ENCODE measurements at places on chromosomes 11 and 22. TPM values are rescaled to one million over a fixed set of nuclear protein-coding genes. Genes with fewer than 3 reads are reported as not detected.

Gene GSTT2B
- 1.5 TPM for total RNA-seq

Gene HTR3B
- 1.7 TPM for total RNA-seq

Gene DEPDC7
- total RNA-seq: 33.3 TPM

- no peak for DNase-seq
Observed at GRCh38 chr11:34213366-34213765, 107.9 kb downstream of the NAT10 start.

DNA sequence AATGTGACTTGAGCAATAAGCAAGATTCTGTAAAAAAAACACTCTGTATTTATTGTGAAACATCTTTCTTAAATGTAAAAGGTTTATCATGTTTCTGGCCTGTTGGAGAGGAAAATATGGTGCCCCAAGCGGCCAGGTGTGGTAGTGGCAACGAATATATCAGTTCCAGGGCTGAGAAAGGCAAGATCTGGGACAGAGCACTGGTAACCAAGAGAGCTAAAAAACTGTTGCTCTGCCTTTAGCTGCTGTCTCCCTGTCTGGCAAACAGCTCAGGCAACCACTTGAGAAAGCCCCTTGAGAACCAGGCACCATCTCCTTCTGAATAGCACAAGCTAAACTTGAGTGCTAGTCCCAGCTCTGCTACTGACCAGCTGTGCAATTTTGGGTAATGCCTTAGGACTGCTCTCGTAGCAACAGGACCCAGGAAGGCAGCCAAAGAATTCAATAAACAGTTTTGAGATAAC is 129.9 kb downstream of the KCNC1 start:
- no peak for DNase-seq

DNA sequence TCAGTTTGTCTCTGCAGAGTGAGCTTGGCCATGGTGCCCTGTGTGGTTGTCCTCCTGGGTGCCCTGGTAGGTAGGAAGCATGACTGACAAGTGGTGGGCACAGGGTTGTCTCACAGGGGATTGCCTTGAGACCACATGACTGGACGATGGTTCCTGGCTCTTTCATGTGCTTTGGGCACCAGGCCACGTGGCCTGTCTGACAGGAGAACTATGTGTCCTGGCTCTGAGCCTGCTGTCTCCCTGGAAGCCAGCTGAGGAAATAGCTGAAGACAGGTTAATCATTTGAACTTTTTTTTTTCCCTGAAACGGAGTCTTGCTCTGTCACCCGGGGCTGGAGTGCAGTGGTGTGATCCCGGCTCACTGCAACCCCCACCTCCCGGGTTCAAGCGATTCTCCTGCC is 93.2 kb downstream of the LDLRAD3 start:
- DNase-seq: no peak

GRCh38 chr11:44310463-44311272 is 729 bp upstream of the ALX4 start:
- no peak for DNase-seq

DNA sequence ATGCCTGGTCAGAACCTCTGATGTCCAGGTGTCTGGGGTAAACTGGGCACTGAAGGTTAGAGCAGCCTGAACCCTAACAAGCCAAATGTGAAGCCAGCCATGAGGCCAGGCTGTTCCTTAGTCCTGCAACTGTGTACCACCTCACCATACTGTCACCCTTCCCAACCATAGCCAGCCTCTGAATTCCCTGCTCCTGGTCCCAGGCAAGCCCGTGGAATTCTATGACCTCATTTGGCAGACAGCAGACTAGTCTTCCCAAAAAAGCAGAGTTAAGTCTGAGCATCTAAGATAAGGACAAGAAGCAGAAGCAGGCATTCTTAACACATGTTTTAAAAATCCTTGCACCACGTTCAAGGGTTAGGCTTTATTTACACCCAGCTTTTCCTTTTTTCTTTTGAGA is 134.8 kb downstream of the C11orf58 start:
- no peak for DNase-seq

GRCh38 chr22:37658133-37659065 is at the start of gene PDXP:
Gene PDXP (plus strand): TSS chr22:37658723. CDS start chr22:37658783, 60 bp downstream.
- peak; percentile 99 for DNase-seq

DNA sequence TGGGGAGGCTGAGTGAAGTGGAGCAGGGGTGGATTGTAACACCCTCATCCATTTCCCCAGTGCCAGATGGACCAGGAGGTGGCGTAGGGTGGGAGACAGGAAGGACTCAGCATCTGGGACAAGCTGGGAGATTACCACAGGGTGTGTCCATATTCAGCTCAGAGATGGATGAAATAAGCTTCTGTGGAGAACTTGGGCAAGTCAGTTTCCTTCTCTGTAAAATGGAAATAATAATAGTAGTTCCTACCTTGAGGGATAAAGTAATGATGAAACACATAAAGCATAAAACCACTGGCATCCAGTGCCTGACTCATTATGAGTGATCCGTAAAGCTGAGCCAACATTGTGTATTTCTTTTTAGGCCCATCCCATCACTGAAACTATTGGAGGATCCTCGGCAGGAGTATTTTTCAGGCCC is 607 bp upstream of the ROBO4 start:
- DNase-seq: peak; percentile 22

- no peak for DNase-seq
Observed at GRCh38 chr22:25542191-25542590, 22.3 kb upstream of the GRK3 start.

- DNase-seq: no peak
Observed at GRCh38 chr22:38219632-38220031, 17.8 kb downstream of the MAFF start.

- no peak for DNase-seq
Observed at GRCh38 chr11:2224254-2224653, 46.1 kb downstream of the ASCL2 start.

Data from HepG2 (cell line).